ENCODE measurements at places on chromosomes 3 and 15. TPM values are rescaled to one million over a fixed set of nuclear protein-coding genes. Genes with fewer than 3 reads are reported as not detected.
A peak's percentile ranks its signal among the peaks of the same experiment; 100 is the strongest.

DNA sequence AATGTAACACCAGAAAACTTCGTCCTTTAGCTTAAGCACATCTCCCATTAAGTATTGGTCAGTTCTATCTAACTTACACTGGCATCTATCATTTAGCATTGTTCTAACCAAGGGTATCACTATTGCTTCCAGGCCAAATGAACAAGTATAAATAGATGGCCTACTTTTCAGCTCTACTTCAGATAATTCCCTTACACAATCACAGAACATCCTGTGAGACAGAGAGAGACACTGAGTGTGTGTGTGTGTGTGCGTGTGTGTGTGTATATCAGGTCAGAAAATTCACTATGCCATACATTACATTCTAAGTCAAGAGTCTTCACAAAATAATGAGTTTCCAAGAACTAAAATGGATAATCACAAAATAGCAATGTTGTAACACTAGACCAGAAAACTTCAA, 39.1 kb downstream of the SCAPER start:
- no peak for DNase-seq

GRCh38 chr15:75029378-75030022, 6.1 kb downstream of the PPCDC start:
- peak; percentile 91 for DNase-seq

WDR93 gene
- not detected for total RNA-seq

PTH1R gene
- total RNA-seq, result not detected

GRCh38 chr3:70180664-70181063, 131.8 kb downstream of the MDFIC2 start:
- no peak for DNase-seq

GRCh38 chr3:72892081-72892775, 4.4 kb downstream of the GXYLT2 start:
- no peak for DNase-seq

- DNase-seq, result no peak
Observed at GRCh38 chr3:37590328-37591079, 271.2 kb upstream of the CTDSPL start.

CISH gene
- total RNA-seq, result 328 TPM

LINGO1 gene
- not detected for total RNA-seq

DNA sequence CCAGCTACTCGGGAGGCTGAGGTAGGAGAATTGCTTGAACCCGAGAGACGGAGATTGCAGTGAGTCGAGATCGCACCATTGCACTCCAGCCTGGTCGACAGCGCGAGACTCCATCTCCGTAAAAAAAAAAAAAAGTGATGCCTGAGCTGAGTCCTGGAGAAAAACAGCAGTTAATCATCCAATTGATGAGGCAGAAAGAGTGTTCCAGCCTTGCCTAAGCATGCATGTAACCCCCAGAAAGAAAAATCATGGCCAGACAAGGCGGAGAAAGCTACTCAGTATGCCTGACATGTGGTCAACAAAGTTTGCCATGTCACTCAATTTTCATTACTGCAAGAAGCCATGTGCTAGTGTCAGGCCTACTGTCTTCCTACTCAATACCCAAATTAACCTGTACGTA, 593.1 kb upstream of the MDFIC2 start:
- no peak for DNase-seq

- DNase-seq, result no peak
Observed at GRCh38 chr3:160935413-160936095, 169.6 kb downstream of the B3GALNT1 start.

DNA sequence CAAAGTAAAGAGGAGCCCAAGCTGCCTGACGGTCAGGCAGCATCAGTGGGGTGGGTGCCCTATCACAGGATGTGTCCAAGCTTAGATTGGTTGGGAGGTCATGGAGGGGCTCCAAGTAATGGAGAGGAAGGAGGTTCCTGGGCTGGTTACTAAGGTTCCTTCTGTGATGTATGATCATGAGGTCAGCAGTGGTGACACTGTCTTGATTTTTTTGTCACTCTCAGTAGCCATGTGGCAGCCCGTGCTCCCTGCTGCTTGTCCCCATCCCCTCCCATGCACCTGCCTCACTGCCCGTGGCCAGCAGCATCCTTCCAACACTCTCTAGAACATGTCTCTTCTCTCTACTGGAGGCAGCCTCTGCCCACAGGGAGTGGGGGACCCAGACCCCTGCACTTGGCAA, 261.7 kb downstream of the TLE3 start:
- no peak for DNase-seq

- no peak for DNase-seq
Observed at GRCh38 chr3:190224863-190225692, 97.2 kb downstream of the CLDN1 start.

DNA sequence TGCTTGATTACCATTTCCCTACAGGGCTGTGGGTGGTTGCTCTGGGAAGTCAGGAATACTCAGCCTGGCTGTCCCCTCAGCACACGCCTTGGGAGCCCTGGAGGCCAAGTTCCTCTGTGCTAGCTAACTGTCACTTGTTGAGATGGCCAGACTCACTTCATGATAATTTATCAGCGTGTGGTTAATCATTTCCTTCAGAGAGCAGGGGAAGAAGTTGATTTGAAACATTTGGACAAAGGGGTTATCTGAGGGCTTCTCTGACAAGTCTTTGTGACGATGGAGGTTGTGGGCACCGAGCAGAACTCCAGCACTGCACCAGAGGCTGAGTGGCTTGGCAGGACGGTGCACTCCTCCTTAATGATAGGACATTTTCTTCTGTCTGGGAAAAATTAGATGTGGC, 61.9 kb downstream of the WHAMM start:
- no peak for DNase-seq

P2RY14 gene
- total RNA-seq, result 1.2 TPM

THRB gene
- total RNA-seq, result not detected

MESP2 gene
- not detected for total RNA-seq

- DNase-seq, result no peak
Observed at GRCh38 chr3:176159796-176160195, 1037.5 kb downstream of the TBL1XR1 start.

GATA2 gene
- 0.23 TPM for total RNA-seq

DNA sequence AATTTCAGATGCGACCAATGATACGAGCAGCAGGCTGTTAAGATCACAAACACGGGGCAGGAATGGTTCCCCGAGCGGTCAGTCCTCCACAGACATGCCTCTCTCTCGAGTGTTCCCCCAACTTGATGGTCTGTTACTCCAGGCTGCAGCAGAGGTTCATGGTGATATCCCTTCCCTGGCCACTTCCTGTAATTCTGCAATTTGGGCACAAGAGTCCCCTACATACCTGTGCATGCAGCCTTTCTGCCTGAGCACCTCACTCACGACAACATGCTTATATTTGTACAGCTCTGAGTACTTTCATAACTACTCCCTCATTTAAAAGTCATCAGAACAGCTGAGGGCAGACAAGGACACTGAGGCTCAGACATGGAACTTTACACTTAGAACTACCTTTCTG, 408.1 kb upstream of the NR2F2 start:
- no peak for DNase-seq

LRRFIP2 gene
- total RNA-seq, result 43.3 TPM

SH3GL3 gene
- not detected for total RNA-seq

- DNase-seq, result no peak
Observed at GRCh38 chr3:72760225-72760624, 88.0 kb downstream of the SHQ1 start.

COL6A6 gene
- total RNA-seq, result not detected

ITIH3 gene
- not detected for total RNA-seq

DNA sequence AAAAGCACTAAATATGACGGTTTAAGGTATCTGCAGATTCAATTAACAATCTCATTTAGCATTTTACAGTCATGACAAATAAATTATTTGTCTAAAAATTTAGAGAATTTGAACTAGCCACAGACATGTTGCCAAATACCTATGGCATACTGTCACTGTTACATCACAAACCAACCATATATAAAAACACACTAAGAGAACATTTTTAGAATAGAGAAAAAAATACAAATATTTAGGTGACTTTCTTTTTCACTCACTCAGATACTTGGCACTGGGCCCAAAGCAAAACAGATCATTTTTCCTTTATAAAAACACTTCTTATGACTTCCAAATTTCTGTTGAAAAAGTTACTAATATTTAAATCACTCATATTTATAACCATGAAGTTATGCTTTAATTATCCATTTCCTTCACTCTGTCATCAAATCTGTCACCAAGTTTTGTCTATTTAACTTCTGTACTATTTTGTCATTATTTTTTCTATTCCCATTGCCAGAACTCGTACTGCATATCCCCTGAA, 644.7 kb downstream of the OTOL1 start:
- DNase-seq, result no peak

C3orf62 gene
- 6.9 TPM for total RNA-seq

- DNase-seq, result peak; percentile 28
Observed at GRCh38 chr3:88219138-88219792, 69.5 kb downstream of the C3orf38 start.

DNA sequence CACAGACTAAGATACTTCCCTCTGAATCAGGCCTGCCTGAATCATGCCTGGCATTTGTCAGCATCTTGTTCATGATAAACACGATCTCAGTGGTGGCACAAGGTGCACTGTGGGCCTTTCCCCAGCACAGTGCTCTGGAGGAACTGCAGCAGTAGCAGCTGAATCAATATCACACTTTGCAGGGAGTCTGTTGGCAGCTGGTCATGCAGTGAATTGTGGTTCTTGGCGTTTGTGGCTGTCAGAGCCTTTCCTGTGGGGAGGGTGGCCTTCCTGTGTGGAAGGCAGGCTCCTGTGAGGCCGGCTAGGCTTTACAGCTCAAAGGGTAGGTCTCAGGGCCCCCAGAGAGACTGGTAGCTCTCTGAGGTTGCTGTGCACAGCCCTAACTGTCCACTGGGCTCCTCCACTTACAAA, 54.4 kb upstream of the TLE3 start:
- DNase-seq, result no peak

GRCh38 chr3:77071809-77072208, 31.9 kb downstream of the ROBO2 start:
- no peak for DNase-seq

DNA sequence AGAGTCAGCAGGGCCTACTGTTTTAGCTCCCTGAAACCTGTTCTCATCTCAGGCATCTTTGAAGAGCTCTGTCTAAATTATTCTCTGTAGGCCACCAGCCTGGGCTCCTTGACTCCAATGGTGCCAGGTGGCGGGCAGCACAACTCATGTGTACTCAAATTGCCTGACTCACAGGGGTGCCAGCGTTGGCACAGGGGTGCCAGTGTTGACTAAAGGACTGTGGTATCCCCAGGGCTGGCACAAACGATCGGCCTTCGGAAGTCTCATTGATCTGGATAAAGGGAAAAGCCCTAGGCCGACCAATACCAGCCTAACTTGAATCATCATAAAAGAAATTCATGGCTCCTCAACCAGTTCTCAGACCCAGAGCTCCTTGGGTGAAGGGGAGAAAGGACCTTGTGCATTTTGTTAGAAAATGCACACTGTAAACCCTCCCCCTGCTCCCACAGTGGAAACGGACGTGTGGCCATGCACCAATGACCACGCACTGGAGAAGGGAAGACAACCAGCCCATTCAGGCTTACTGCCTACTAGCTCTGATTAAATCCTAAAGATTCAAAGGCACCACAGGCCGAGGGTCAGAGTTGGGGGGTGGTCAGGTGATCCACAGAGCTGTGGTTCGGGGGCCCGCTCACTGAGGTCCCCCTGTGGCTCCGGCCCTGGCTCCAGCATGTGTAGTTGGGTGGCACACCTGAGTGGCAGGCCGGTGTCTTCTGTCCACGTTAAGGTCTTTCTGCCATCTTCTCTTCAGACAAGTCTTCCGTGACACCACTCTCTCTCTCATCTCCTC, 68.9 kb downstream of the NIPA2 start:
- no peak for DNase-seq

DNA sequence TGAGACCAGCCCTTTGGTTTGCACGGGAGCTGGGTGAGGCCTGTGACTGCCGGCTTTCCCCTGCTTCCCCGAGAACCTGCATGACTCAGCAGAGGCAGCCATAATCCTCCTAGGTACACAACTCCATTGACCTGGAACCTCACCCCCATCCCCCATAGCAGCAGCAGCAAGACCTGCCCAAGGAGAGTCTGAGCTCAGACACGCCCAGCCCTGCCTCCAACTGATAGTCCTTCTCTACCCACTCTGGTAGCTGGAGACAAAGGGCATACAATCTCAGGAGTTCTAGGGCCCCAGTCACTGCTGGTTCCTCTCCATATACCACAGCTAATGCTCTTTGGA, 141.0 kb upstream of the ARHGEF26 start:
- DNase-seq, result no peak

XXYLT1 gene
- total RNA-seq, result 5.6 TPM

ITPKA gene
- 0.48 TPM for total RNA-seq

DNA sequence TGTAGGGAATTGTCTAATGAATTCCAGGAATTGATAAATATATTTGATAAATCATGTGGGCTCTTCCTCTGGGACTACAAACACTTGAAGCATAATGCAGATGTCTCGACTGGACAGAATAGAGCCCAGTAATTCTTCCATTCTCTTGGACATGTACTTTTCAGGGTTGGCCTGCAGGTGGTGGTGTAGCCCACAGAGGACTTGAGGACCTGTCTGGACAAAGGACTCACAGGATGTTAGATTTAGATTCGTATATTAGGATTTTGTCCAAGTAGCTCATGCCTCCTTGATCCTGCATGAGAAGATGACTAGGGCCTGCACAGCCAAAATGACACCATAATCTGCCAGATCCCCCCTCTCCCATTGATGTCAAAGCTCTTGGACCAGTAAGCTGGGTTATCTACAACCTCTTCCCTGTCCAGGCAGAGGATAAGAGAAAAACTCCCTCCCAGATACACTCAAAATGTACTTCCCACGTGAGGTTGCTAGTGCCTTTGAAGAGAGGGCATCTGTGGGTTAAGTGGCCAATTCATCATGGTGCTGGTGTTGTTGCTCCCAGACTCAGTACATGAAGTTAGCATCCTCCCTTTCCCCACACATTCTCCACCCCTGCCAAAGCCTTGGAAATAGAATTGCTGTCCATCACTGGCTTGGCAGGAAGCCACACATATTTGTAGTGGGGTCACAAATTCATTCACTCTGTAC, 88.6 kb upstream of the ZNF280D start:
- DNase-seq, result peak; percentile 29

ARGFX gene
- total RNA-seq, result not detected

SAMD7 gene
- not detected for total RNA-seq

- no peak for DNase-seq
Observed at GRCh38 chr3:71303627-71304200, 279.8 kb downstream of the FOXP1 start.

GRCh38 chr3:185131602-185132256, 21.1 kb downstream of the C3orf70 start:
- no peak for DNase-seq

TMEM45A gene
- total RNA-seq, result 1.3 TPM

STAG1 gene
- total RNA-seq, result 36.2 TPM

GRCh38 chr3:46416125-46416810, 9.2 kb downstream of the CCRL2 start:
- DNase-seq, result no peak
